Fibroblast of skin of left biceps (primary cell): ENCODE measurements at places on chromosomes 6 and 20.

DNA sequence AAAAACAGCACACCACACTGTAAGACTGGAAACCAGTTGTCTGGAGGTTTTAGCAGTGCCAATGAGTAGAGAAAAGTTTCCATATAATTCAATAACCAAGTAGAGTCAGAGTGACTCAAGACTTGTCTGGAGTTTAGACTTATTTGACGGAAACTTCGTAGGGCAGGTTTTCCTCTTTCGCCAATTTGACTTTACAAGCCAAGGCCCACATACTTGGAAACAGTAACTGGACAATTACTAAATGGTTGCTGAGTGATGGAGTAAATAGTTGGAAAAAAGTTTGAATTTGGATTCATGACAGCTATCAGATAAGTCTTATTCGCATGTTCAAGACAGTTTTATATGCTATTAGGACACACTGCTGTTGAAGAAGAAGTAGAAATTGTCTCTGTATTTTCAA, 48.1 kb upstream of the CTAGE9 start:
- no peak for DNase-seq

DNA sequence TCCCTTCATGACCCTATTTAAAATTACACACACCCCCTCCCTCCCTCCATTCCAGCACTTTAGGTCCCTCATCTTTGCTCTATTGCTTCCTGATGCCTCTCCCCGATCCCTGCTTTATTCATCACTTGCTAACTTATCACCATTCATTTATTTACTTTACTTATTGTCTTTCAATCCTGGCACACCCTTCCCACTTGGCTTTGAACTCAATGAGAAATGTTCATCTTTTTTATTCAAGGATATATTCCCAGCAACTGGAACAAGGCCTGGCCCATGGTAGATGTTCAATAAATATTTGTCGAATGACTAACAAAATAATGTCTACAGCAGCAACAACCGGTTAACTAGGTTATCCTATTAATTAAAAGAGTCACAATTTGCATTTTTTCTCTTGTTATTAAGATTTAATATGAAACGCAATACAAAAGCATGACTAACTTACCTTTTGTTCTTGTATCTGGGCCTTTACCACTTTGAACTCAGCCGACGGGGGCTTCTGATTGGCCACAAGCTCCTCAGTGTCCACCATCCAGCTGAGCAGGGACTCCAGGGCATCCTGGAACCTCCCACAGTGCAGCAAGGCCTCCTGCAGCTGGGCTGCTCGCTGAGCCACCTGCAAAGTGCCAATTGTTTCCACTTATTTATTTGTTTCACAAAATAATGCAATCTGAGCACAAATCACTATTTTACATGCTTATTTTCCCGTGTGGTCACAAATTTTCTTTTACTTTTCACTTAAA, 107.8 kb downstream of the DST start:
- DNase-seq, result no peak

- DNase-seq, result no peak
Measured at GRCh38 chr20:46548688-46549087, 1.8 kb downstream of the OCSTAMP start.

GRCh38 chr6:84847390-84848160, 83.2 kb upstream of the TBX18 start:
- no peak for DNase-seq

DNA sequence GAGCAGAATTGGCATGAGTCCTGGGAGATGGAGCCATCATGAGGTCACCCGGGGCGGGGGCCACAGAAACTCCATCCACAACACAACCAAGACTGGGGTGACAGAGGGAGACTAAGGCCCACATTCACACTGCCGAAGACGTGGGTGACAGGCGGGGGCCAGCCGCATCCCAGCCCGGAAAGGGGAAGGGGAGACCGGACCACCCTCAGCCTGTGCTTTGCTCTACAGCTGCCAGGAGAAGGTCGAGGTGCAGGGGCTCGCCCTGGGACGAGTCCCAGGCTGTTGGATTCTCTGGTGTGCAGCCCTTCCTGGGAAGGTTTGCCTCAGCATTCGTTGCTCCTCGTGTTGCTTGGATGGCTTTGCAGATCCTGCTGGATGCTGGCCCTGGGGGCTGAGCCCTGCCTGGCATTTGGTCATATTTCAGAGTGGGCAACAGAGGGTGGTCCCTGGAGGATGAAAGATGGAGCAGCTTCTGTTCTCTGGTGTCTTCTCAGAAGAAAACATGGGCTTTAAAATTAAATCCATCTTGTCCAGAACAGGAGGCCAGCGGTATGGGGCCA, 328.9 kb downstream of the TAF4 start:
- no peak for DNase-seq

DNA sequence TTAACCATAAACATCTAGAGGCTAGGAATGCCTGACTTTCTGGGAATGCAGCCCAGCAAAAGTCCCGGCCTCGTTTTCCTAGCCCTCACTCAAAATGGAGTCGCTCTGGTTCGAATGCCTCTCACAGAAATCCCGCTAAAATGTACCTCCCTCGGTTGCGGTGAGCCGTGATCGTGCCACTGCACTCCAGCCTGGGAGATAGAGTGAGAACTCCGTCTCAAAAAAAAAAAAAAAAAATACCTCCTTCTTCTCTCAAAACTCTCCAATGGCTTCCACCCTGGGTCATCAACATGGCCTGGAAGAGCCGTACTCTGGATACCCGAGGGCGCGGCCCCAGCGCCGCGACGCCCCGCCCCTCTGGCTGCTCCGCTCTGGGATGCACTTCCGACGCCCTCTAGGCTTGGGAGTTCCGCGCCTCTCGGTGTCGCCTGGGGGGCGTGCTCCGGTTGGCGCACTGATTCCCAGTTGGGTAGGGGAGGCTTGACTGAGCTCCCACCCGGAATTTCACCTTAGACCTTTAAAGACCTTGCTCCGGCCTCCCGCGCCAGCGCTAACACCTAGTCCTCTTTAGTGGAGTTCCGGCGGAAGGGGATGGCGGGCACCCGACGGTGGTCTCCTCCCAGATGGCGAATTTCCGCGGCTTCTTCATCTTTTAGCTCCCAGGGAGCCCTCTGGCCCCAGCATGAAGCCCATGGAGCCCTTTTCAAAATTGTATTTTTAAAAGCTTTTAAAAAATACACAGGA, 12.3 kb downstream of the HMGN4 start:
- no peak for DNase-seq

DNA sequence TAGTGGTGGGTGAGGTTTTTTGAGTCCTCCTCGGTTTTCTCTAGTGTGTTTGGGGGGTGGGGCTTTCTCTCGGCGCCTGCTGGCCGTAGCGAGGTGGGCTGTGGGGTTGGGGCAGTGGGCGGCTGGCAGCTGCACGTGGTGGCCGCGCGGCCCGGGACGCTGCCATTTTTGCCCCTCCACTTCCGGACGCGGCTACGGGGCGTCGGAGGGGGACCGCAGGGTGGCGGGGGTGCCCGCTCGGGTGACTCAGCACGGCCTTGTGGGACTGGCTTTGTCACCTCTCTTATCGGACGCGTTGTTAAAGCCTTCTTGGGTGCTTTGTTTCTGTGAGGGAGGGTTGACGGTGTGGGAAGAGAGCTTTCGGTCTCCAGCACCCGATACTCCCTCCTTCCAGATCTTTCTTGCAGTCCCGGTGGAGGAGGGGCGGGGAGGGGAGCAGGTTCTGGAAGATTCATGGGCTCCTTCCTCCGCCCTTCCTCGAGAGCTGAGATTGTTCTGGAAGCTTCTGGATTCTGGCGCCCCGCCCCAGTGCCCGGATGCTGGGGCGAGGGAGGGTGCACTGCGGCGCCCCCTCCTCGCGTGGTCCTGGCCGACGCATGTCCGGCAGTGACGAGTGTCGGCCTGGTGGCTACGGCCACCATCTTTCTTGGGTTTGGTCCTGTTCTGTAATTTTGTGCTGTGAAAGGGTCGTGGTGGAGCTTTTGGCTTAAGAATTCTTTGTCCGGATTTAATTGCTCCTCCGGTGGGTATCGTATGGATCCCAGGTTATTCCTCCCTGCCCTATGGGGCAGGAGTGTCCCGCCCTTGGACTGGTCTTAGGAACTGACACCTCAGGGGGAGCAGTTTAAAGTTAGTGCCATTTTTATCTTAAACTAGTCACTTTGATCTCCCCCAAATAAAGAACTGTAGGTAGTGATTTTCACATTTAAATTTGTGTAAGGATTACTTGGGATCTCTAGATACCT, 719 bp downstream of the HSP90AB1 start:
- DNase-seq, result no peak

DNA sequence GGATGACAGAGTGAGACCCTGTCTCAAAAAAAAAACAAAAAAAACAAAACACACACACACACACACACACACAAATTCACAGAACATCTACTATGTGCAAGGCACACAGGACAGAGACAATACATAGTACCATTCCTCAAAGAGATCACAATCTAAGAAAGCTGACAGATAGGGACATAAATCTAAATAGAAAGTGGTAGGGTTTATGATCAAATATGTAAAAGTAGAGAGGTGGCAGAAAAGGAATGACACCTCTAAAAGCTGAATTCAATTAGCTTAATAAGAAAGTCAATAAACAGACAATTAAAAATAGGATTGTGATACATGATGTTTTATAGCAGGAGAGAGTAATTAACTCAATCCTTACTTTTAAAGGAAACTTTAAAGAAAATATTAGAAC, 41.5 kb downstream of the USP45 start:
- DNase-seq, result no peak

DNA sequence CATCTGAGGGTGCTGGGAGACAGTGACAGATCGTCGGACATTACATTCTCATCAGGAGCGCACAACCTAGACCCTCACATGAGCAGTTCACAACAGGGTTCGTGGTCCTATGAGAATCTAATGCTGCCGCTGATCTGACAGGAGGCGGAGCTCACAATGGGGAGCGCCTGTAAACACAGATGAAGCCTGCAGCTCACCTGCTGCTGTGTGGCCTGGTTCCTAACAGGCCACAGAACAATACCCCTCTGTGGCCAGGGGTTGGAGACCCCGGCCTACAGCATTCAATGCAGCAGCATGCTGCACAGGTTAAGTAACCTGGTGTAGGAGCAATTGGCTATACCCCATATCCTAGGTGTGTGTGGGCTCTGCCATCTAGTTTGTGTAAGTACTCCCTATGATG, 19.5 kb downstream of the ANKRD60 start:
- DNase-seq, result no peak

DNA sequence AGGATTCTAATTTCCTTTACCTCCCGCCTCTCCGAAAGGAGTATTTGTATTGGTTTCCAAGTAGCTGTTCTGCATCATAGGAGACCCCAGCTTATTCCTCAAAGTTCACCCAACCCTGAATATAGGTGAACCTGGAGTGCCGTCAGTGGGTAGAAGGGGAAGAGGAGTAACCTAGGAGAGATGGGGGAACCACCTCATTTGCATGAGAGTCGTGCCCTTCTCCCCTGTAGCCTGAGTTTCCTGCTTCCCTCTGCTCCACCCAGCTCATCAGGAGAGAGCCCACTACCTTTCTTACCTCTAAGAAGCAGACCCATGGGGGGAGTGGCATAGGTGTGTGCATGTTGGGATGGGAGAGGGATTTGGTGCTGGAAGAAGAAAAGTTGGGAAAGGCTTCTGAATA, 17.3 kb upstream of the WFDC2 start:
- no peak for DNase-seq

- no peak for DNase-seq
Measured at GRCh38 chr6:118859517-118860064, 34.4 kb upstream of the ASF1A start.

- no peak for DNase-seq
Measured at GRCh38 chr20:53247468-53248103, 275.4 kb downstream of the TSHZ2 start.

- DNase-seq, result no peak
Measured at GRCh38 chr6:73747289-73747688, 51.3 kb downstream of the CD109 start.

GRCh38 chr6:105746509-105746908, 339.6 kb upstream of the PRDM1 start:
- no peak for DNase-seq

GRCh38 chr6:96626759-96627364, 63.9 kb downstream of the FHL5 start:
- no peak for DNase-seq

- DNase-seq, result no peak
Measured at GRCh38 chr6:25536781-25537180, 115.2 kb upstream of the SCGN start.

DNA sequence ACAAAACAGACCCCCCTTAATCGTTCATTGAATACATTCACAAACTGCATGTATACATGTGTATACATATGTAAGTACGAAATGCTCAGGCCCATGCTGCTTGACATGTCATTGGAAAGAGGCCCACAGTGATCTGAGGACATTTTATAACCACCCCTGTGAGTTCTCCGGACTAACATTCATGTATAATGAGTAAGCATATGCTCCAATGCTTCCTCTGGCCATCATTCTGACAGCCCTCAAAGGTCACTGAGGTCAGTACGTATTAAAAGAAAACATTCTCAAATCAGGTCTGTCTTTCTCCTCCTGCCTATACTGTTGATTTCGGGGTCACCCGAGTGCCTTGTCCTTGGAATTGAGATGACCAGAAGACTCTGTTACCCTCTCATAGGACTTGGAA, 54.9 kb downstream of the TENT5A start:
- no peak for DNase-seq

- DNase-seq, result no peak
Measured at GRCh38 chr6:701215-701614, 8.3 kb upstream of the EXOC2 start.

GRCh38 chr6:154520280-154520679, 9.8 kb upstream of the CNKSR3 start:
- DNase-seq, result no peak

- no peak for DNase-seq
Measured at GRCh38 chr20:61271312-61272231, 19.5 kb downstream of the CDH4 start.

DNA sequence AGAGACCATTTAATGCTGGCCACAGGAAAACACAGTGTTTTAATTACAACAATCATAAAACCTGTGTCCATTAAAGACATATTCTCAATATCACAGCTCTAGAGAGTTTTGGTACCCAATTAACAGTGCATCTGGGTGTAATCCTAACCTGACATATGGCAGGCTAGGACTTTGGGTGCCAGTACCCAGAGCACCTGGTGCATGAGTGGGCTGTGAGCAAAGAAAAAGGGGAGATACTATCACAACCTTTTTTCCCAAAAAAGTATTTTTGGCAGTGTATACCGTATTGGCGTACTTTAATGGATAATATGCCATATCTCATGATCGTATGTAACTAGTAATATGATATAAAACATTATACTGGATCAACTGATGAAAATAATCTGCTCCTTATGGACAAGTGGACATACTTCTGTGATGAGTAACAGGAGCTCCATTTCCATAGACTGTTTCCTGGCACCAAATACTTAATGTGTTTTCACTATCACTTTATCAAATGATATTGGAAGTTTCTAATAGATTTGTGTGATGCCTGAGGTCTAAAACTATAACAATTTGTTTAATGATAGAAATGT, 91.7 kb downstream of the COL19A1 start:
- no peak for DNase-seq

DNA sequence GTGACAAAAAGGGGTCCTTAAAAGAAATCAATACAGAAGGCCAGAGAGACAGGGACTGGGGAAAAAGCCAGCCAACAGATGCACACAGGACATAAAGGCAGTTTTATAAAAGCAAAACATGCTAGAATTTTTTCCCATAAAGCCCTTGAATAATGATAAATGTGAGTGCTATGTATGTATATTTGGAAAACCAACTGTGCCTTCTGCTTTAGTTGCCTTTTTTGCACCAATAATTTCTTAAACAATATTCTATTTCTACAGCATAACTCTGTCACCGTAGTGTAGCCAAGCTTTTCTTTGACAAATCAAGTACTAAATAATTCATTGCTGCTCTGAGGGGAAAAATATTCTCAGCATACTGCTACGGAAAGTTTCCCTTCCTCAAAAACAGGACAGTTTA, 730.6 kb upstream of the NRSN1 start:
- no peak for DNase-seq
